ENCODE measurements at places on chromosomes 6 and 20. TPM values are rescaled to one million over a fixed set of nuclear protein-coding genes. Genes with fewer than 3 reads are reported as not detected.

GRCh38 chr6:134961366-134961765, 11.5 kb upstream of the ALDH8A1 start:
- no peak for DNase-seq

DNA sequence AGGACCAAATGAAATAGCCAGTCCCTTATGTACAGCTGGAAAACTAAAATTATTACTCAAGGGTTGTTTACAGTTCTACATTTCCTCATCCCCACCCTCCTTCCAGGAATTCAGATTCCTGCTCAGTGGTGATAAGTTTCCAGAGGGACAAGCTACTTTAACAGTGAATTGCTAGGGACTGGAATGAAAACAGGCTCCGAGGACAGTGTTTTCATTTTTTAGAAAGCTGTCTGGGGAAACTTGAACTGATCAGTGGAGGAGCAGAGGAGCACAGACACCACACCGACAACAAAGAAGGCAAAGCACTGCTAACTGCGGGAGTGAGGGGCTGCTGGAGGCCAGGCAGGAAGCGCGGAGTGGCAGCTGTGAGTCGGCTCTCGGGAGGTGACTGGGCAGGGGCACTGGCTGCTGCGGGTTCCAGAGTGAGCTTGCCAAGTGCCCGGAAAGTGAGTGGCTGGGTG, 322.2 kb downstream of the ESR1 start:
- DNase-seq: peak; percentile 68

GRCh38 chr20:50992733-50993457, 30.0 kb downstream of the KCNG1 start:
- no peak for DNase-seq

MUCL3 gene
- total RNA-seq: not detected

GRCh38 chr6:31462026-31462963, 35.6 kb upstream of the MICB start:
- no peak for DNase-seq

DNA sequence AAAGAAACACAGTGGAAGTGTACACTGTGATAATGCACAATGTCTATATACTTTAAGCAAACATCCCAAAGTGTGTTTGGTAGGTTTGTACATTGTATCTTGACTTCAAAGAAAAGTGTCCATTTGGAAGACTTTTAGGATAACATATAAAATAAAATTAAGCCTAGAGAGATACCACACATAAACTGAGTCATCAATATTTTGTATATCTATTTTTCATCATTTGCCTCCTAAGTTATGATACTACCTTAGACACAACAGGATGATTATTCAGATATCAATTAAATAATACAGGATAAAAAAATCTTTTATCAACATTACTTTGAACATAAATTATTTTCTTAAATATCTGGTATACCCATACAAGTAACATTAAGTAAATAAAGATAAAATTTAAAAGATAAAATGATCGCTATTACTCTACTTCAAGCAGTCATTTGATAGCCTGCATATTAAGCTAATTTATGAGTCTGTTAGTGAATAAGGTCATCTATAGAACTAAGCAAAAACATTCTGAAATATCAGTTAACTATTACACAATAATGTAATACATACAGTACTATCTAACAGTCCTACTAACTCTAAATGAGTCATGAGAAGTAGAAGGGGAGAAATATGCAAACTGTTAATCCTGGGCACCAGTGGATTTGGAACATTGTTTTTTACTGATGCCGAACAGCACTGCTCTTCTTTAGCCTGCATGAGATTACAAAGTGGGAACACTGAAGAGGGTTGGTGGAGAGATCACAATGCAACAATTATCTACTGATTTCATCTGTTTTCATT, 158.4 kb upstream of the SIM1 start:
- DNase-seq: no peak

- DNase-seq: no peak
These were observed 53.1 kb upstream of the SNX9 start for GRCh38 chr6:157769776-157770426.

DNA sequence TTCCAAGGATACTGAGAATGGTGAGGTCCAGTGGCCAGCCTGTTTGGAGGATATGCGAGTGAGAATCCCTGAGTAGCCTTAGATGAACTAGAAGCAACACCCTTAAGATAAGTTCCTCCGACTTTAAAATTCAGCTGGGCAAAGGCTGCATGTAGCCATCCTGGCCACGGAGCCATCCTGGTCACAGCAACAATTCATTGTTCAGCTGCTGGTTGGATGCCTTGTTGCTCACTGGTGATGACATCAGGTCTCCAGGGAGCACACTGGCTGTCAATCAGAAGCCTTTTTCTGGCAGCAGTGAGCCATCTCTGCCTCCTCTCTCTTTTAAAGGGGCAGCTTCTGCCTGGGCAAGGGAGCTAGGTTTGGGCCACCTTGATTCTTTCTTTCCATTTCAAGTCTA, 22.4 kb upstream of the RIMS4 start:
- DNase-seq: no peak

DNA sequence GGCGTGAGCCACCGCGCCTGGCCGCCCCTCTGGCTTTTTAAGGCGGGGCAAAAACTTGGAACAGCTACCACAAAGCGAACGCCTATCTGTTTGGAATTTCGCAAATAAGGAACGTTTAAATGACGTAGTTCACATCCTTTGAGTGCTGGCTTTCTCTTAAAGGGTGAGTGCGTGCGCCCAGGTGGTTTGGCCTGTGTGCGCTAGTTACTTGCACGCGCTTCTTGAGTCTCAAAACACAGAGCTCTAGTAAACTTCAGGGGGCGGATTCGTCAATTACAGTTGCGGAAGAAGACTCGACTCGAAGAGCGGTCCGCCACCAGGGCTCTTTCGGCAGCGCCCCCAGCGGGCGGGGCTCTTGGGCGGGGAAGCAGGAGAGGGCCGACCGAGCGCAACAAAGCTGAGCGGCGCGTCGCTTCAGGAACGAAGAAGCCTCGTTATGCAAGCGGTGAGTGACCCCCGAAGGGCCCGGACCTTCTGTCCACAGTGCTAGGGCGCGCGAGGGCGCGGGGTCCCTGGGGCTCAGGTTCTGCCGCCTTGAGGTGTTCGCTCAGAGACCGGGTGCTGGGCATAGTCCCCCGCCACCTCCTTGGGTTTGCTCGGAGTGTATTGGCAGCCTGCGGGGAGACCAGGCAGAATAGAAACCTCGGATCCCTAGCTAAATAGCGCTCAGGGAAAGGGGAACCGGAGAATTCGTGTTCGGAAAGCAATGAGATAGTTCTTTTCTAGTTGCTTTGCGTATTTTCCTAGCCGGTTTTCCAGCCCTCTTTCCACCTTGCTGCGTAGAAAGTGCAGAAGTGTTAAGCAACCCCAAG, at the start of gene SYCP2L:
SYCP2L (plus strand) TSS at position 362 of the 812 bp plus-strand sequence; CDS start at position 437, 75 bp downstream.
- no peak for DNase-seq

- DNase-seq: no peak
These were observed 170.9 kb upstream of the STXBP5 start for GRCh38 chr6:147033267-147033666.

DYNLT2 gene
- total RNA-seq: 3.1 TPM

UBD gene
- not detected for total RNA-seq

SLA2 gene
- total RNA-seq: not detected

ESR1 gene
- total RNA-seq: 1.3 TPM

LY6G6C gene
- 366 TPM for total RNA-seq

DNA sequence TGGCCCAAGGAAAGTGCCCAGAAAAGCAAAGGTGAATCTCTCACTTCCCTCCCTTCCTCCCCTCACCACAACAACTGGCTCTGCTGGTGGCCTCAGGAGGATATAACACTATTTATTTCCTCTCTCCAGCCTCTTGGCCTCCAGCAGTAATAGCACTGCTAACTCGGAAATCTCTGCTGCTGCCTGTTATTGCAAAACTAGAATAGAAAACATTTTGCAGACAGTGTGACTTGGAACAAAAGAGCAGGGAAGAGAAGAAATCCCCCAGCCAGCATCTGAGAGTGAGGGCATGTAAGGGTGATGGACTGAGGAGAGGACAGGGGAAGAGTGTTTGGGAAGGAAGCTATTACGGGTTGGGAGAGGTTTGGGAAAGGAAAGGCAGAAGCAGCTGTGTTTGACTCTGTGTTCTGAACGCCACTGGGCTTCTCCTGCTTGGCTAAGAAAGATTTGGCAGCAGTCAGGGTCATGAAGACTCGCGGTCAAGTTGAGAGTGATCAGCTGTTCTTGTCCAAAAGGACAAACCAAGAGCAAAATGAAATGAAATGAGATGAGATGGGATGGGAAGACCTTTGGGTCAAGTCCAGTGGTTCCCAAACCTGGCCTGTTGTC, 81.0 kb upstream of the SNX9 start:
- DNase-seq: no peak

RGS17 gene
- total RNA-seq: 0.08 TPM

ARMH2 gene
- not detected for total RNA-seq

- no peak for DNase-seq
These were observed 294.2 kb downstream of the FOXC1 start for GRCh38 chr6:1903780-1904465.

- no peak for DNase-seq
These were observed 53.3 kb upstream of the UFL1 start for GRCh38 chr6:96468281-96468680.

C6orf163 gene
- total RNA-seq: 4.0 TPM

SIRPG gene
- not detected for total RNA-seq

DNA sequence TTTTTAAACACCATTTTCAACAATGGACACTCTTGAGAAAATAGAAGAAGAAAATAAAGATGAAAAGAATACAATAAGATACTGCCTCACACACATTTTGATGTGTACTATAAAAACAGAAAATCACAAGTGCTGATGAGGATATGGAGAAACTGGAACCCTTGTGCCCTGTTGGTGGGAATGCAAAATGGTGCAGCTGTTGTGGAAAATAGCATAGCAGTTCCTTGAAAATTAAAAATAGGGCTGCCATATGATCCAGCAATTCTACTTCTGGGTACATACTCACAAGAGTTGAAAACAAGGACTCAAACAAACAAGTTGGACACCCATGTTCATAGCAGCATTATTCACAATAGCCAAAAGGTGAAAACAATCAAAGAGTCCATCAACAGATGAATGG, 173.0 kb downstream of the KIF16B start:
- DNase-seq: no peak

DNA sequence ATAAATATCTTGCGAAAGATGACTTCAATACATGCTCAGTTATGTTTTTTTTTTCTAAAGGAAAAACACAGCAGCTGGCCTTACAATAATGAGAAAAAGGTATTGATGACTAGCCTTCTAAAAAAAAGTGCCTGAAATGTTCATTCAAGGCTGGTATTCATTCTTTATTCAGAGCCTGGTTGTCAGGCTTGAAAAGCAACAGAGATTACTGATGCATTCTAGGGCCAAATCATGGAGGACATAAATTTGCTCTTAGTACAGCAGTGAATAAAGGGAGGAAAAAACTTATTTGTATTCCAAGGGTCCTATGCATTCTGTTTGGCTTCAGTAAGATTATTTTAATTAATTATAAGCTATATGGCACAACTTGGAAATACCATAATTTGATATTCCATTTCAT, 83.5 kb downstream of the WASF1 start:
- no peak for DNase-seq

TPD52L1 gene
- 146 TPM for total RNA-seq

GCNT2 gene
- total RNA-seq: 37.4 TPM

DNA sequence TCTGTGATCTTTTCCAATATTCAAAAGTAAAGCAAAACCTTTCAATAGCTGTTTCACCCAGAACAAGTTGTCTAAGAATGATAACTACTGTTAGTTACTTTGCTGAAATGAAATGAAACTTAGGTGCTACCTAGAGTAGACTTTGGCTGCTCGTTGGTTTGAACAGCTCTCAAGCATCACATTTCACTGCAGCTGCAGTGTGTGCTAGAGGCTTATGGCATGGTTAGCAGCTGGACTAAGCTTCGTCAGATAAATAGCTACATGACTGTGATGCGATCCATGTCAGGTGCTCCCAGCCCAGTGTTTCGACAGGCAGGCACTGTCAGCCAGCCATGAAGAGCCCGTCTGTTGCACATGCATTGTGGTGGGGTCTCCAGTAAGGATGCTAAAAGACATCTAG, 201.1 kb downstream of the TFAP2B start:
- DNase-seq: no peak

DNA sequence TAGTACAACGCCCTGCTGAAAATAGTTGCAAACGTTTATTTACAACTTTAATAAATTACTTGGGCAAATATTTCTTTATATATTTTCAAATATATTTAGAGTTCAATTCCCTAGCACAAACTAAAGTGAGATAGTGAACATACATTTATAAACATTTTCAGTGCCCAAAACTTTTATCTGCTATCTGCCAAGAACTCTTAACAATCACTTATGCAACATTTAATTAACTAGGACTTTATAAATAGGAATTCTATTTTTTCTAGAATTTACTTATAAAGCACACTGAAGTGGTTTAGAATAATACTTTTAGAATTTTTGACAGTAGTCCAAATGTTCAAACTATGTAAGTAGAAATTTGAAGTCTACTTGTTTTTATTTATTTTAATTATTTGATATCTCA, 452.6 kb upstream of the RGS17 start:
- DNase-seq: no peak

POU5F1 gene
- 6.8 TPM for total RNA-seq

ZBTB46 gene
- total RNA-seq: 5.1 TPM
